SK-N-SH treated with all-trans-retinoic acid at 6 μM for 48 hours (cell line): ENCODE measurements at places on chromosomes 6 and 20.
A peak's percentile ranks its signal among the peaks of the same experiment; 100 is the strongest.

DNA sequence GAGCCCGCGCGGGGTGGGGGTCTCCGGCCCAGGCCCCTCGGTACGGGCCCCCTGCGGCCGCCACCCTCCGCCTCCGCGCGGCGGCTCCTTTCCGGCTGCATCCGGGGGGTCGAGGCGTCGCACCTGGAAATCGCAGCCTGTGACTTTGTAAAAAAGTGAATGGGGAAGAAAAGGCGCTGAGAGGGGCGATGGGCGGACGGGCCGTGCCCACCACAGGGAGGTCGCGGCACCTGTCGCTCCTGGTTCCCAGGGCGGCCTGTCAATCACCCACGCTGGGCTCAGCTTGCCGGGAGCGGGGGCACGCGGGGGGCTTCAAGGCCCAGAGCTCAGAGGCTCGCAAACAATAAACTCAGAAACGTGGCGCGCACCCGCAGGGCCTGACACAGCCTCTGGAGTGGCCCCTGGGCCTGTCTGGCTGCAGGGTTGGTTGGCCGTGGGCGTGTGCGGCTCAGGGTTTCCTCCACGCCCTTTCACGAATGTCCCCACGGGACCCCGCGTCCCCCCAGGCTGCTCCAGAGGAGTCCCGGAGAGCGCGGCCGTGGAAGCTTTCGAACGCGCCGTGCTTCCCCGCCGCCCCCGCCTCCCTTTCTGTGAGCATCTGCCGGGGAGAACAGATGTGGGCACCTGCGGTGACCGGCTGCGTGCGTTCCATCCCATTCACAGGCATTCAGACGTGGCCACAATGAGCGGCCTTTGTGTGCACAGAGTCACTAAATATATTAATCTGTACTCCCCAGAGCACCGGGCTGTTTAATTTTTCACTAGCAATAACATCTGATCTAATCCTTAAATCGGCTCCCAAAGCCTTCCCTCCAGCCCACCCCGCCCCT is 6.1 kb upstream of the DLL1 start:
- no peak for ATAC-seq

DNA sequence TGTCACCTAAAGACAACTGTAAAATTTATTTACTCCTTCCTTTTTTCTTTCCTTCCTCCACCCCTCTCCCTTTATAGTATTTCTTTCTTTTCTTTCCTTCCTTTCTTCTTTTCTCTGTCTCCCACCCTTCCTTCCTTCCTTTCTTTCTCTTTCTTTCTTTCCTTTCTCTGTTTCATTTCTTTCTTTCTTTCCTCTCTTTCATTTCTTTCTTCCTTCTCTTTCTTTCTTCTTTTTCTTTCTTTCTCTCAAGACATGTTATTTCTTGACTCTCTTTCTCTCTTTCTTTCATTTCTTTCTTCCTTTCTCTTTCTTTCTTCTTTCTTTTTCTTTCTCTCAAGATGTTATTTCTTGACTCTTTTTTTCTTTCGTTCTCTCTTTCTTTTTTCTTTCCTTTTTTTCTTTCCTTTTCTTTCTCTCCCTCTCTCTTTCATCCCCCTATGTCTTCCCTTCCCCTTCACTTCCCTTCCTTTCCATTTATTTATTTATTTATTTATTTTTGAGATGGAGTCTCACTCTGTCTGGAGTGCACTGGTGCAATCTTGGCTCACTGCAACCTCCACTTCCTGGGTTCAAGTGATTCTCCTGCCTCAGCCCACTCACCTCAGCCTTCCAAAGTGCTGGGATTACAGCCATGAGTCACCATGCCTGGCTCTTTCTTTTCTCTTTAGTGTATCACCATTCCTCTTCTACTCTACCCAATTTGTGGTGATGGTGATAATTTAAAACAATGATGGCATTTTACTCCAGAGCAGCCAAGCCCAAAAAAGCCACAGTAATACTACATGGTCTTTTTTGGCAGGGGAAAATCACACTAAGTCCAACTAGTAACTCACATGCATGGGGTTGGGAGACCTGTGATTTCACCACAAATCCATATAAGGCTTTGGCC is 188.2 kb downstream of the ADGRG6 start:
- ATAC-seq, result no peak

DNA sequence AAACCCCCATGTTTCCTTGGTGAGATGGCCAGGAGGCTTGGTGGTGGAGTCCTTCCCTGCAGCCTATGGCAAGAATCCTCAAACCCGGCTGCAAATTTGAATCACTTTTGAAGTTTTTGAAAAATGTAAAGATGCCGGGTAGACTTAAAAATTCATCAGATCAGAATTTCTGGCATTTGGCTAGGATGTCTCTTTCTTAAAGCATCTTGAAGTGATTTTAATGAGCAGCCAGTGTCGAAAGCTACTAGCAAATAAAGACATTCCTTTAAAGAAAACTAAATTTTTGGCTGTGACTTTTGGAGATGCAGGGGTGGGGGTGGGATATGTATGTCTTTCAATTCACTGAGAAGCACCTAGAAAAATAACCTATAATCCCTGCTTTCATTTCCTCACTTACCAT is 25.6 kb upstream of the NOX3 start:
- ATAC-seq, result peak; percentile 80

- peak; percentile 6; the same call in 2 of the 3 replicates for ATAC-seq
Measured at GRCh38 chr6:169752074-169752623, 727 bp downstream of the ERMARD start.

DNA sequence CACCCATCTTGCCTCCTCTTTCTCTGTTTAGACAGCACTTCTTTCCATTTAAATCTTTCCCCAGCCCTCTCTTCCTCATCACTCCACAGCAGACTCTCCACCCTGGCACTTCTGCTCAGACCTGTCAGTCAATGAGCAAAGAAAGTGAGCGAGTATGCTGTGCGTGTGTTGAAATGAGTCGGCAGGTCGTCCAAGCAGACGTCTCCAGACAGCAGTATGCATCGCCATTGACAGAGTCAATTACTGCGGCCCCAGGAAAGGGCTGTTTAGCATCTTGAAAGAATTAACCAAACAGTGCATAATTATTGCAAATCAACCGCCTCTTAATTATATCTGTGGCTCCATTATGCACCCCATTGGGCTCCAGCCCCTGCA is 54.8 kb upstream of the KCNG1 start:
- no peak for ATAC-seq

DNA sequence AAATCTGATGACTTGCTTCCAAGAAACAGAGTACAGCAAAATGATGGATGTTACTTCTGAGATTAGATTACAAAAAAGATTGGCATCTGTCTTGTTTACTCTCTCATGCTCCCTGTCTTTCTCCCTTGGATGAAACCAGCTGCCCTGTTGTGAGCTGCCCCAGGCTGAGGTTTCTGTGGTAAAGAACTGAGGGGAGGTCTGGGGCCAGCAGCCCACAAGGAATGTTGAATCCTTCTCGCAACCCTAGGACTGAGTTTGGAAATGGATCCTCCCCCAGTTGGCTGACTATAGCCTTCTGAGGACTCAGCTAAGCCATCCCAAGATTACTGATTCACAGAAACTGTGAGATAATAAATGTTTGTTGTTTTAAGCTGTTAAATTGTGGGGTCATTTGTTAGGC is 5.6 kb upstream of the HECA start:
- no peak for ATAC-seq

DNA sequence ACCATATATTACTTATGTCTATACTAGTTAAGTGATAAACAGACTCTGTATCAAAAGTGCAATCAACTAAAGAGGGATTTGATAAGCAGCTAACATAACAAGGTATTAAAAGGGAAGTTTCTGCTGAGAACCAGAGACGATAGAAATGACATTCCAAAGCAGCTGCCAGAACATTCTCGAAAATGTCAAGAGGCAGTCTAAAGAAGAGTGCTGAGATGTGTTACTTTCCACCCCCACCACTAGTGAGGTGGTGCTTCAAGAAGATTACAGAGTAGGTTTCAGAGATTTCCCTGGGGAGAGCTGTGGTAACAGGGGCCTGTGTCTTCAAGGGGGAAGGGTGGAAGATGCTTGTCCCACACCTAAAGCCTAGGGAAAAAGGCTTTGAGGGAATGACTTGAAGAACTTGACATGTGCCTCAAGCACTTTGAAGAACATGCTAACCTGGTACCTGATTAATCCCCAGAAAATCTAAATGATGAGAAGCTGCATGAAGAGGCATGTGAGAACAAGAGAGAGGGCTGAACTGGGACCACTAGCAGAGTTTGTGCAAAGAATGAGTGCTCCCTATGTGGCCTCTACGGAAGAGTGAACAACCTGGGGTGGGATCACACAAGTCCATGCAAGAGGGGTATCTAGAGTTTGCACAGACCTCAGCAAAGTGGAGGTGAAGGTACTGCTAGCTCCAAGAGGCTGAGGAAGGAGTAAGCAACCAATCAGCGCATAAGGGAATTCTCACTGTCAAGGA is 5.0 kb downstream of the FAM184A start:
- ATAC-seq, result no peak

DNA sequence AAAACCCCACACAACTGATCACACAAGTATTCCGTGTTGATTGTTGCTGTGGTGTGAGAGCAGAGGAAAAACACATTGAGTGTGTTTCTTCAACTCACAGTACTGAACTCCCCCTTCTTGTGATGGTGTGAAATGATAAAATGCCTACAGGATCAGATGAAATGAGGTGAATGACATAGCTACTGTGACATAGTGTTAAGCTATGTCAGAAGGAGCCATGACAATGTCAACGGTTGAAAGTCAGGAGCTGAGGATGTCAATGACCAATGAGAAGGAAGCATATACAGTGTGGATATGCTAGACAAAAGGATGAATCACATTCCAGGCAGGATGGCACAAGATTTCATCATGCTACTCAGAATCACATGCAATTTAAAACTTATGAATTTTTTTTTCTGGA is 38.8 kb downstream of the WASF1 start:
- ATAC-seq, result no peak

- ATAC-seq, result no peak
Measured at GRCh38 chr20:62266340-62266739, 28.0 kb downstream of the OSBPL2 start.

DNA sequence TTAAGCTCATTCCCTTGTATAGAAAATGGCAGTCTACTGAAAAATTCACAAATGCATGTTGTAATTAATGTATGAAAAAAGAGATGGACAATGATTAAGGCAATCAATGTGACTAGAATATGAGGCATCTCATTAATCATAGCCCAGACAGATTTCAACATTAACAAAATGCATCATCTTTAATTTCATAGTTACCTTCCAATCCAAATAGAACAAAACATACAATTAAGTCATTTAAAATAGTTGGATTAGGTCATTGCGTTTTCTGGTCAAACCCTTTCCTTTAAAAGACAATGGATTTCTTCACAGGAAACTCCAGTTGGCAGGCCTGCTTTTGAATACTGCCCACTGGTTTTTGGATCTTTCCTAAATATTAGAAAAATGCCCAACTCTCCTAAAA is 203.9 kb downstream of the HAO1 start:
- no peak for ATAC-seq

DNA sequence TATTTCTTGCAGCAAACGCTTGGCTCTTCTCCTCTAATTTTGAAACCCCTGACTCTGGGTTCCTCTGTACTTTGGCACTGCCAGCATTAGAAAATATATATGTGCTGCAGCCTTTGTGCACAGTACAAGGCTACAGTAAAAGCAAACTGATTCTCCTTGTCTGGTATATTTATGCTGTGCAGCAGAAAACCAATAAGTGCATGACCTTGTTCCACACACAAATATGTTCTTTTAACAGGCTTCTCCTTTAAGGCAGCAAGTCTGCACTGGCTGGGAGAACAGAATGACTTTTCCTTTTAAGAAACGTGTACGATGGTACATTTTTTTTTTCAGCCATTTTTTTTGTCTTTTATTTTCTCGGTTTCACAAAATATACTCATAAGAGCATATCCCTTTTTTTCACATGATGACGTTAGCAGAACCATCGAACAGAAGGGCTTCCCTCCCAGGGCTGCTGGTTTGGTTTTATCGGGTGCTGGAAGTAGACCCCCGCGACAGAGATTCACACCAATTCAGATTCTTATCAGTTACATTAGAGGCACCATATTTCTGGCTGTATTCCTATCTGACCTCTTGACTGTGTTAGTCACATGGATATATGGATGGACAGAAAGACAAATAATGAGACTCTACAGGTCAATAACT is 129.9 kb upstream of the ARID1B start:
- no peak for ATAC-seq

DNA sequence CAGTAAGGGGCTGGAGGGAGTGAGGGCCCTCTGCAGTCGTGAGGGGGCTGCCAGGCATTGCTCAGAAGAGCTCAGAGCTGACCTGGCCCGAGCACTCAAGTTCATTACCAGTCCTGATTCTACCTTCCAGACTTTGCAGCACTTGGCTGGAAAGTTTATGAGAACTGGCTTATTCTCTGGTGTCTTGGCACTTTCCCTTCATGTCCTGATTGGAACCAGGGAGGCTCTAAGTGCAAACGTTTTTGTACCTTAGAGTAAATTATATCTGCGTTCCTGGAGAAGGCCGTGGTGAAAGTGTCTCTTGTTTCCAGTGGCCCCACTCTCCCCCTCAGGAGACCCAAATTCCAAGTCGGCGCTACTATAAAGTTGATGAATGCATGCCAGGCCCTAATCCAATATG is 402.3 kb downstream of the CDC5L start:
- ATAC-seq, result no peak

GRCh38 chr6:35359744-35360348 is 17.5 kb downstream of the PPARD start:
- ATAC-seq, result peak; percentile 74

- ATAC-seq, result no peak
Measured at GRCh38 chr6:147126618-147127022, 77.6 kb upstream of the STXBP5 start.

DNA sequence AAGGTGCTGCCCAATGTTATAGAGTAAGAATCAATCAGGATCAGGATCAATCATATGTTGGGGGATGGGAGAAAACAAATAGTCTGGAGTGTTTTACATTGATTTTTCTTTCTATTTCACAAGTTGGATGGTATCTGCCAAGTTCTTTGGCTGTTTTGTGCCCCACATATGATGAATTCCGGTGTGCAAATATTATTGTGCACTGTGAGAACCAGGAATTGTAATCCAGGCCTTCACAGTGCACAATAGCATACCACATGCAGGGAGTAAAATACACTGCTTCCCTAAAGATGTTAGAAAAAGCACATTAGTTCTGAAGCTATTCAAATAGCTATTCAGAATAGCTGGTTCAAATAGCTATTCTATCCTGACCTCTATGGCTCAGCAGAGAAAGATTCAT is 133.7 kb downstream of the LCA5 start:
- ATAC-seq, result no peak

- ATAC-seq, result no peak
Measured at GRCh38 chr20:47875297-47876025, 90.2 kb upstream of the SULF2 start.

DNA sequence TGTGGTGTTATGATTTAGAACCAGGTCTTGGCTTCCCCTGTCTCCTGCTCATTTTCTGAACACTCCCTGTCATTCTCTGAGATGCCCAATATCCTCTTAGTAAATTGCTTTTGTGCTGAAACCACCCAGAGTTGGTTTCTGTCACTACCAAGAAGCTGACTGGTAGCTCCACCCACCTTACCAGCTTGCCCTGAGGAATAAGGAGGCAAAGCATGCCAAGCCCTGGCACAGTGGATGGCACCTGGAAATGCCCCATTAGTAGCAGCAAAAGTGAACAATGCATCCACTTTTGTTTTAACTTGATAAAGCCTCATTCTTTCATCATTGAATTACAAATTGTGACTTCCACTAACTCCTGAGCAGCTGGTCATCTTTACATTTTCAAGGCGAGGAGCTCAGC is 157.7 kb downstream of the CDC5L start:
- no peak for ATAC-seq
